ENCODE measurements at places on chromosomes 5 and 9.

- no peak for DNase-seq
These were observed 34.9 kb upstream of the B4GALT1 start for GRCh38 chr9:33202018-33202417.

DNA sequence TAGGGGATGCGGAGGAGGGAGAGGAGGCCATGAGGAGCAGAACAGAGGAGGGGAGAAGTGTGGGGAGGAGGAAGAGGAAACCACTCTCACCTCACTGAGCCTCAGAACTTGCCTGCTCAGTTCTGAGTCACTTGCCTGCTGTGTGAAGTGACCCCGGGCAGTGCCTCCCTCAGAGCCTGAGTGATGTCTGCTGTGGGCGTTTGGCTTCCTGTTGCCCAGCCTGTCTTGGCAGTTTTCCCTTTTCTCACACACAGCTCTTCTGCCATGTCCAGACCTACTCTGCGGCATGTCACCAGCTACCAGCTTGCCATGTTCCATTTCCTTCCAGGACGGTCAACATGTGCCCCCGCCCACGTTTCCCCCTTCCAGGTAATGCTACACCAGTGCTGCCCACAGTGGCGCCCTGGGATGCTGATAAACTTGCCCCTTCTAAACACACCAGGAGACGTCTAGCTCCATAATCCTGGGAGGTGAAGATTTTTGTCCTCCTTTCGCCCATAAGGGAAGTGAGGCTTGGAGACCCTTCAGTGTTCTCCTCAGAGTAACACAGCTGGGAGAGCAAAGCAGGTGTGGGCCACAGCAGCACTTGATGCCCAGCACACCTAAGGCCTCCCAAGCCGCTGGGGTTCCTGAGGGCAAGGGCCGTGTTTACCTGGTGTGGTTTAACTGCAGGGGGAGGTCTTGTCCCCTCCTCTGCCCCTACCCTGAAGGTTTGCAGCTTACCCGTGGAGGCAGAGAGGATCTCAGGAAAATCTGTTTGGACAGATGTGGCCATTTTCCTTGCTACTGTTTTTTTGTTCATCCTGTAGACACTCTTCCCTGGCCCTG, 63.8 kb upstream of the RNF130 start:
- peak; percentile 34 for DNase-seq

DNA sequence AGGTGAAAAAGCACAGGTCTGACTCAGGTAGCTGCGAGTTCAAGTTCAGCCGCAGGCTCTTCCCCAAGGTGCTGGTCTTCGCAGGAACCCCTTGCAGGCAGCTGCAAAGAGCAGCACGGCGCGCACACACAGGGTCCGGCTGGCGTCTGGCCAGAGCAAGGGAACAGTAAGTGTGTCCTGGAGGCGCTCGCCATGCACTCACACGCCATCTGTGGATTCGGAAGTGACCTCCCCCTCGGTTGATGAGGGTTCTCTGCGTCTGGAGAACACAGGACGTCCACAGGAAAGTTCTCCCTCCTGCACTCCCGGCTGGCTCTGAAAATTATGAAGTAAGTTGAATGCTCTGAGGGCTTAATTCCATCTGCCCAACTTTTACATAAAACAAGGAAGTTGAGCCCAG, 14.0 kb upstream of the EGFL7 start:
- no peak for DNase-seq

DNA sequence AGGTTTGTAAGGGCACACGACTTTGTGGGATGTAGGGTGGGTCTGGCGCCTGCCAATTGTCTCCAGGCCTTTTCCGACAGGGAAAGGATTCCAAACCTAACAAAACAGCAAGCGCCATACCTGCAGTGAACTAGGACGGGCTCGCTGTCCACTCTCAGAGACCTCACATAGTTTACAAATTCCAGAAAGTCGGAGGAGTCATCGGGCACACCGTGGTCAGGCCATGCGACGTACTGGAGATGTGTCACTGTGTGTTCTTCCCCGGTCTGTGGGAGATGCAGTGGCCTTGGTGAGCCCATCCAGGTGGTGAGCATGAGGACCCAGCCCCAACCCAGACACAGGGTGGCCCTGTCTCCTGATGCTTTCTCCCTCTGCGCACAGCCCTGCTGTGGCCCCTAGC, 61.3 kb upstream of the EPB41L4B start:
- no peak for DNase-seq

- DNase-seq, result no peak
These were observed 30.3 kb upstream of the HMGCR start for GRCh38 chr5:75306746-75307145.

DNA sequence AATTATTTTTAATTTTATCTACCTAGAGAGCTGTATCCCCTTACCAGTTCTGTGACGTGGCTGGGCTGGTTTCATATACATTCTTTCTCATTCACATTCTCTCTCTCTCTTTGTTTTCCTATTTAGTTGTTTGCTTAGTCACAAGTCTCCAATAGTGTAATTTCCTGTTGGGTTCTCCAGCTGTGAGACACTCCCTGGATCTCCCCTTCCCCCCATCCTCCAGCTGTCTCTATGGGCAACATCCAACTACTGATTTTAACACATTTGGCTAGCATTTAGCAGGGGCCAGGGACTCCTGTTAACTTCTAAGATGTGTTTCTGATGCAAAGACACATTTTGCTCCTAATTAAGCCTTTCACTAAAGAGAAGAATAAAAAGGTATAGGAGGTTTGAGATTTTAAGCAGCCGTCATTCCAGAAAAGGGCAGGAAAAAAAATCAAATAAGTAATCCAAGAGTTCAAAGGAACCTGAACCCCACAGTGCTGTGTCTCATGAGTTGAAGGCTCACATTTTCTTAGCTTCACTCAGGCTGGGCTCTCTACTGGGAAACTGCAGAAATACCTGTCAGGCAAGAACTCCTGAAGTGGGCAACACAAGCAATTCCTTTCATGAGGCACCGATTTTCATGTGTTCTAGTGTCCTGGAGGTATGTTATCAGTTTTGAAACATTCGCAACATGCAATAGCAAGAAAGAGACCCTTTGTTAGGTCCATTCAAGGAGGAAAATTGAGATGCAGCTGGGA, 198.7 kb upstream of the C9orf72 start:
- DNase-seq, result no peak
